ENCODE measurements at places on chromosomes 12 and 14. TPM values are rescaled to one million over a fixed set of nuclear protein-coding genes. Genes with fewer than 3 reads are reported as not detected.

ANAPC5 gene
- 68.2 TPM for total RNA-seq

DDX23 gene
- 37.3 TPM for total RNA-seq

MAP3K9 gene
- total RNA-seq = 20.1 TPM

NKX2-1 gene
- not detected for total RNA-seq

DNA sequence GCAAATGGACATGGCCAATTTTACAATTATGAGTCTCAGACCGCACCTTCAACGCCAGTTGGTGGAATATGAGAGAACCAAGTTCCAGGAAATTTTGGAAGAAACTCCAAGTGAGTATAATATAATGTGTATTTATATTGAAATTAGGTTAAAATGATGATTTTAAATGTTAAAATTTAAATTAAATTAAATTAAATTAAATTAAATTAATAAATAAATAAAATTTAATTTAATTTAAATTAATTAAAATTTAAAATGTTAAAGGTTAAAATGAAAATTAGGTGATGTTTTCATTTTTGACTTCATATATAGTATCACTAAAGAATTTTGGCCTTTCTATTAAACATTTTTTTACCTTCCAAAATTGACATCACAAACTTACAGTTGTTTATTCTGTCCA lies 21.0 kb downstream of the TCP11L2 start:
- no peak for ATAC-seq

GRCh38 chr14:56797003-56797568 lies 13.2 kb downstream of the OTX2 start:
- no peak for ATAC-seq

DNA sequence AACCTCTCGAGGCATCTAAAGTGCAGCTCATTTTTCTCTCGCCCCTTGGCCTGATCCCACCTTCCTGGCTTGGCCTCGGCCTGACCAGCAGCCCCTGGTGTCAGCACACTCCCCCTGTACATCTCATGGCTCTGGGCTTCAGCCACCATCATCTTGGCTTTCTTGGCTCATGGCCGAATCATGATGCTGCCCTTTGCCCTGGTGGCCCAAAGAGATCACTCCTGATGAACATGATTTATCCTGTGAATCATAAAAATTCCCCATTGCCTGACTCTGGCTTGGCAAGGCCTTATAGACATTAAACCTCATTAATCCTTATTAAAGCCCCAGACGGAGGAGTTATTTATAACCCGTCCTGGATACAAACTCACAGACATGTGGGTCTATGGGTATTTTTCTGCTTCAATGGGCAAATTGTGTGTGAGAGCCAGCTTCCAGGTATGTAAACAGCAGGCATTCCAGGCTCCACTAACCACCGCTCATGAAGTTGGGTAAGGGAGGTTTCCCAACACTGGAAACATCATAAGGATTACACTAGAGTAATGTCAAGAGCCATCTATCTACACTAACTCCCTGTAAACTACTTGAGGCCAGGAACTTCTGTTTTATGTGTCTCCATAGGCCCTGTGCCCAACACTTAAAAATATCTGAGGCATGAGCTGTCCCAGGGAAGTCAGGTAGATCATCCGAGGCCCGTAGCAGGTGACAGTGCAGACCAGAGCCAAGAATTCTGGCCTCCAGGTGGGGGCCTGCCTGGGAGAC lies 171.2 kb downstream of the TTC8 start:
- ATAC-seq = no peak

DNA sequence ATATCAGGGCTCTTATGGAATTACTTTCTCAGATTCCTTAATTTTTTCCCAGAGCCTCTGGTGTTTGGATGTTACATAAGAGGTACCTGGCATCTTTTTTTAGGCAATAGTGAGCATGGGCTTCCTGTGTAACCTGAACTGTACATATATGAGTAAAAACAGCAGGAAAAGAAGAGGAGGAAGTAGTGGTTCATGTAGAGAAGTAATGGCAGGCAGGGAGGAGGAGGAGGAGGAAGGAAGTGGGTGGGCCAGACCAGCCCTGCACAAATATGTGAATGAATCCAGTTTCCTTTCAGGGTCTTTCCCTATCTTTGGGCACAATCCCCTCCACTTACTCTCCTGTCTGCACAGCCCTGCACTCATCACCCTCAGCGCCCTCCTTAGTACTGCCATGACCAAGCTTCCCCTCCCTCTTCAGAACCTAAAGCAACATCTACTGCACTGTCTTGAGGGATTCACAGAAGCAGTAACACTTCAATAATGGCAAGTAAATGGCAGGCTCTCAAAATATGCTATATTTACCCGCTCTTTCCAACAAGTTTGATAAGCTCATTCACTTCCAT lies 40.9 kb upstream of the GSG1 start:
- peak; percentile 32 for ATAC-seq

DNA sequence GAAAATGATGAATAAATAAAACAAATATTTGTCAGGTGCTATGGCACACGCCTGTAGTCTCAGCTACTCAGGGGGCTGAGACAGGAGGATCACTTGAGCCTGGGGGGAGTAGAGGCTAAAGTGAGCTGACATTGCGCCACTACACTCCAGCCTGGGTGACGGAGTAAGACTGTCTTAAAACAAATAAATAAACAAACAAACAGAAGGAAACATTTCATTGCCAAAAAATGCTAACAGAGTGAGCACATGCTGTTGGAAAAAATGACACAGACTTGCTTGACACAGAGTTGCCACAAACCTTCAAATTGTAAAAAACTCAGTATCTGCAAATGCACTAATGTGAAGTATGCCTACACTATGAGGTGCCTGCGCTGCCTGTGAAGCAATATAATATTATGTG lies 50.8 kb upstream of the AP4S1 start:
- no peak for ATAC-seq

DNA sequence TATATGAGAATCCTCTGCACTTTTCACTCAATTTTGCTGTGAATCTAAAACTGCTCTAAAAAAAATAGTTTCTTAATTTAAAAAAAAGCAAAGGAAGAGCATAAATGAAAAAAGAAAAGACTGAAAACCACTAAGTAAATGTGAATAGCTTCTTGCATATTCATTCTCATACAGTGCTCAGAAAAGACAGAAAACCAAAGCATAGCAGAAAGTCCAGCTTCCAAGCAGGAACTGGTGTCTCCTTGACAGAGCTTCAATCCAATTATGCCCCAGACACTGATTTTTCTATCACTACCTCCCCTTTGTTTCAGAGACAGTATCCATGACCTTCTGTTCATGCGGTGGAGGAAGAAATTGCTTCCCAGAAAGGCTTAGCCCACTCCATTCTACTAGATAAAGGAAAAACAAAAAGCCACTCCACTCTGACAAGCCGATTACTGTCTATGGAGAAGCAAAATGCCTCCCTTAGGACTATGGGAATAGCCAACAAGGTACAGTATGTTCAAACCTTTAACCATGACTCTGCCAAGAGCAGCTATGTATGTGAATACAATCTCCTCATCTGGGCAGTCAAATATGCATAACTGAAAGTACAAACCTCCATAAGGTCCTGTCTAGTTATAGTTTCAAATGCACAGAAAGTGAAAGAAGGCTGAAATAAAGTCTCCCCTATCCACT lies 40.6 kb downstream of the ATF7 start:
- no peak for ATAC-seq

DNA sequence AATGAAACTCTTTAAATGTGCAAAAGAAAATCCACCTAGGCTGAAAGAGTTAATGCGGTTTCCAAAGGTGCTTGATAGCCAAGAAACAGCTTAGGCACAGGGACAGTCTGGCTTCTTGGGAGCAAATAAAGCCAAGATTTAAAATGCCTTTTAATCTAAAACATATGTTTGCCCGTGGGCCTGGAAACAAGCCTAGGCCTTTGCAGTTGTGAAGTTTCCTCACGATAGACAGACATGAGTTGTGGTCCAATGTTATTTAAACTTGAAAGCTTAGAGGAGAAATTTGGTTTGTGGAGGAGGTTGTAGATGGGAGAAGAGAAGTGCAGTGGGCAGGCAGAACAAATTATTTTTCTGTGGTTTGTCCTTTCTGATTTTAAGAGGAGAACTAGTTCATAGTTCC lies 29.8 kb downstream of the PROX2 start:
- ATAC-seq = no peak

- no peak for ATAC-seq
Observed at GRCh38 chr12:67697443-67697842, 48.9 kb downstream of the DYRK2 start.

GRCh38 chr12:113263431-113263963 lies 42.2 kb downstream of the TPCN1 start:
- no peak for ATAC-seq

DNA sequence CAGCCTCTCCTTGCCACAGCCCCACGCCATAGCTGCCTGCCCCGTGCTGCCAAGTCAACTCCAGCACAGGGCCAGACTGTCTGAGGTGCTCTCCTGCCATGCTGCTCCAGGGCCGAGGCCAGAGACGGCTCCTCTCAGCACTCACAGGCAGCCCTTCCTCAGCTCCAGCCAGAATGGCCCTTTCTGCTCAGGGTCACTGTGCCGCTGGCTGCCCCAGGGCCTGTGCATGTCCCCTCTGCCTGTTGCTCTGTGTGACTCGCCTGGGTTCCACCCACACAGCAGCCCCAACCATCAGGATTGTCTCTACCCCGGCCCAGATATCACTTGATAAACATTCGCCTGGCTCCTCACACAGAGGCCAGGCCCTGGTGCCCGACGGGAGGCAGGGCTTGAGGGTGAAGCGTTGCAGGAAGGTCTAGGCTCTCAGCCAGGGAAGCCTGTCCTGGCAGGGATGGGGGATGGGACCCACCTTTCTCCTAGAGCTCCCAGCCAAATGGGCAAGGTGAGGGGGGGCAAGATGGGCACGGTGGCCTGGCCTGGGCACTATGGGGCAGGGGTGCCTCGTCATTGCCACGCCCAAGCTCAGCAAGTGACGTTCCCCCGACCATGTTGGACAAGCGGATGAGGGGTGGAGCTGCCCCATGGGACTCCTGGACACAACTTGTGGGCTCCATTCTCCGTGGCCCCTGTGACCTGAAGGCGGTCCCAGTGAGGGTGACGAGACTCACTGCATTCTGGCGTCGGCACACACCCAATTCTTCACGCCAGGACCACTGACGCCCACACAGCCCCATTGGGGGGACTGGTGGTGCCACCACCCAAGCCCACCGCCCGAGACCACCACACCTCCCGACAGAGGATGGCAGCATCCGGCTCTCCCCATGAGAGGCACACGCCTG lies 27.4 kb upstream of the BTBD6 start:
- ATAC-seq = no peak

DNA sequence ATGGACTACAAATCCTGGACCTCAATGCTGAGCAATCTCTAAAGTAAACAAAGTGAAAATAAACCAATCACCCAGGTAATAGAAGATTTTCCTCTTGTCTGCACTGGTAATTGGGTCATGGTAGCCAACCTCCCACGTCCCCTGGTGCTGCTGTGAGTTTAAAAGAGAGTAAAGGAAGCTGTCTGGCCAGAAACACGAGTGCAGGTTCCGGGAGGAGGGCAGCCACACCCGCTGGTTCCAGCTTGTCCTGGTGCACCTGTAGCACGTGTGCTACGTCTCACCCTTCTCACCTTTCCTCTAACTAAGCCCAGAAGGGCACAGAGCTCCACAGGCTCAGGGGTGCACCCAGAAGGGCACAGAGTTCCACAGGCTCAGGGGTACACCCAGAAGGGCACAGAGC lies 5.4 kb downstream of the CRACR2A start:
- peak; percentile 60 for ATAC-seq

DNA sequence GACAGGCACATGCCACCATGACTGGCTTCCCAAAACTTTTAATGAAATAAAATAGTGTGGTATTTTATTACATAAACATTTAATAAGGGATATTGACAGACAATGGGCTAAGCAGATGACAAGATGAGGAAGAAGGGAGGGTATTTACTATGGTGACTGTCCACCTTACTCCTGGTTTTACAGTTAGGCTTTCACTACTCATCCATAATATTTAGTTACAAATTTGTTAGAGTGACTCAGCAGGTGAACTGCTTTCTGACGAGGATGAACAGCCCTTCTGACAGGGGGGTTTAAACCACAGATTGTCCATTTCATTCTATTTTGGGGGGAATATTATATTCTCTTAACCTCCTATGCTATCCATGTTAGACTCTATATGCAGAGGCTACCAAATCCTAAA lies 3.6 kb upstream of the PALS1 start:
- ATAC-seq = no peak

DNA sequence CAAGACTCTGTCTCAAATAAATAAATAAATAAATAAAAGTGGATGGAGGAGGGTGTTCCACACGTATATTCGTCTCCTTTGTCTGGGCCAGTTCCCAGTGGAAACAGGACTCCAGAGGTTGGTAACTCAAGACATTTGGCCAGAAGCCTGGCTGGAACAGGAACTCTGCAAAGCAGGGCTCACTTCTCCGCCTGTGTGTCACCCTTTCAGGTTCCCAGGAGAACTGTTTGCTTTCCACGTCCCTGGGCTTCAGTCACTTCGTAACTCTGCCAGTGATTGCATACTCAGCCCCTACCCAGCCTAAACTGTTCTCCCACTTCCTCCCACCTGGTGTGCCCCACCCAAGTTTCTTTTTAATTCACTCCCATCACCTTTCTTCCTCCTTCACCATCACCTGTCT lies 7.0 kb upstream of the UBE2N start:
- ATAC-seq = peak; percentile 53

DNA sequence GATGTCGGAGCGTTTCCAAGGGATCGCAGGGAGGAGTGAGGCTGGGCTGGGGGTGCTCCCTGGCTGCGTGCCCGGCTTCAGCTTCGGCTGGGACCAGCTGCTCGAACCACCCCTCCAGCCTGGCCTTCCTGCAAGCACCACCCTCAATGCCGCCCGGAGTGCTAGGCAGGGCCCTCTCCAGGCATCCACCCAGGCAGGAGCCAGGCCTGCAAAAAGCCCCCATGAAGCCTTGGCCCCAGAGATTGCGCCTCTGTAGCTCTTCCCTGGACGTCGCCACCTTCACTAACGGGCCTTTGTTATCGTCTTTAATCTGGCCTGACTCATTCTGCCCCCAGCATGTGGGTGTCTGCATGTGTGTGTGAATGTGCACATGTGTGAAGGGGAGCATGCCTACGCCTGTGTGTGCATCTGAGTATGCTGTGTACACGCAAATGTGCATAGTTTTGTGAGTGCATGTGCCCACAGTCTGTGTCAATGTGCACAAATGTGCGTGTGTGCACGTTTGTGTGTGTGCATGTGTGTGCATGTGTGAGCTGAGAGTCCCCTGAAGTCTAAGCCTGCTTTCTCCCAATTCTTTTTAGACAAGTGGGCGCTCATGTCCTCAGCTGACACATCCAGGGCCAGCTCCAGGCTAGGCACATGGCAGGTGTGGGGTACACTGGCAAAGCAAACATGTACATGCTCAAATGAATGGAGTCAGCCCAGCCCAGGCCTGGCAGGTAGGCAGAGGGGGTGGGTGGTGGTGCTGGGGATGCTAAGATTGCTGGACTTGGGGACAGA lies 195.4 kb upstream of the C14orf180 start:
- ATAC-seq = no peak

DNA sequence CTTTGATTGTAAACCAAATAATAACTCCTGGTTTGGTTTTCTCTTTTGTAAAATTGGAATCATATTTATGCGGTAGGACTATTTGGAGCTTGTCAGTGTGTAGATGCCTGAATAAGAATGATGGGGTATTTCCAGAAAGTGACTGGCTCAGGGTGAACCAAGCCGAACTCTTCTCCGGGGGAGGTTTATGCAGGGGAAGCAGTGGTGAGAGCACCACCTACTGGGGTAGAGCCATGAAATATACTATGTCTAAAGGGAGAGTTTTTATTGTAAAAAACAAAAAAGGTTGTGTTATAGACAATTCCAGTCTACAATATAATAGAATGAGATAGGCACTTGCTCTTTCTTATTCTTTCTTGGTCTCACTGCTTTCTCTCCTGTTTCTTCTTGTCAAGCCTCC lies 222.9 kb upstream of the SLC16A7 start:
- ATAC-seq = no peak

- ATAC-seq = no peak
Observed at GRCh38 chr12:109710747-109711595, 2.7 kb upstream of the FAM222A start.
